ENCODE measurements at places on chromosomes 2 and 18.

DNA sequence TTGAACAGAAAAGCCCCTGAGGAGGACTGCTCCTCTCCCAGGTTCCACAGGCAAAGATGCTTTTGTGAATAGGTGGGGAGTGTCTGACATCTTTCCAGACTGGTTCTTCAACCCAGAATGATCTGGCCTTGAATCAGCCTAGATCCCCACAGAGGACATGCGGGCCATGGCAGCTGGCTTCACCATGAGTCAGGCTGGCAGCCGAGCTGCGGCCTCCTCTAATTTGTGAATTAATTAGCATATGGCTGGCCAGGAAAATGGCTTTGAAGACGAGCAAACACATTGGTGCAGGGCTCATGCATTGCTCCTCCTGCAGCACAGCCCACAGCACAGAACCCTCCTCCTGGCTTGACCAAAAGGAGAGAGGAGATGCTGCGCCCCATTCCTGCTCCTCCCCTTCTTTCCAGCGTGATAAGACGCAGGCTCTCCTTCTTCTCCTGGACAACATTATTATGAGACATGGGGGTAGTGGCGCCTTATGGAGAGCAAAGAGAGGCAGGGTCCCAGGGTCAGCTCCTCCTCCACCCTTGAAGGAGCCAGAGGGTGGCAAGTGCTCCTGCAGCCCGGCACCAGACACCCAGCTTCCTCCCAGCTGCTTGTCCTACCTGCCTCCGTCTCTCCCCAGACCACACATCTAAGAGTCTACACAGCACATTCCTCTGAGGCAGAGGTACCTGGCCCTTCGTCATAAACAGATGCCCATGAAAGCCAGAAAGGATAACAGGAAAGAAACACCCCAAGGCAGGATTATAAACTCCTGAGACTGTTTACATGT lies 66.7 kb downstream of the EDAR start:
- DNase-seq: no peak

DNA sequence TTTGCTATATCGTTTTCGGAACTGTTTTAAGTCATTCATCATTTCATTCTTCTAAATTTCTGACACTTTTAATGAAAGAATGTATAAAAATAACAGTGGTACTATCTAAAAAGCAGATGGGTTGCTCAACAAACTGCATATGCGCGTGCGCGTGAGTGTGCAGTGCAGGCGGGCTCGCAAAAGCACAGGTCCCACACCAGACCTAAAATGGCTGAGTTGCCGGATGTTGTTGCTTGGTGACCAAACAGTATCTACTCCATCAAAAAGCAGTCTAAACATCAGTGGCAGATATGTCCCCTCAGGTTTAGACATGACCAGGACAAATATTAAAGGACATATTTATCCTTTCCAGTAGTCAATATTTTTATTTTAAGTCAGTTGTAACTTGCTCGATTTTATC lies 5.1 kb downstream of the NOL4 start:
- DNase-seq: peak; percentile 49

DNA sequence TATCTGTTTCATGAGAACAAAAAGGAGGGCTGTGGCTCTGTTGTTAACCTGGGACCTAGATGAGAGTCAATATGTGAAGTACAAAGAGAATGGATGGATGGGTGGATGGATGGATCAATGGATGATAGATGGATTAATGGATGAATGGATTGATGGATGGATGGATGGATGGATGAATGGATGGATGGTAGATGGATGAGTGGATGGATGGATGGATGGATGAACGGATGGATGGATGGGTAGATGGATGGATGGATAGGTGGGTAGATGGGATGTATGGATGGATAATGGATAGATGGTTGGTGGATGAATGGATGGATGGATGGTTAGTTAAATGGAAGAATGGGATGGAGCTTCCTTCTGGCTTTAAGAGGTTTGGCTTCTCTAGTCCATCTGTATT lies 396.7 kb downstream of the ALK start:
- no peak for DNase-seq

DNA sequence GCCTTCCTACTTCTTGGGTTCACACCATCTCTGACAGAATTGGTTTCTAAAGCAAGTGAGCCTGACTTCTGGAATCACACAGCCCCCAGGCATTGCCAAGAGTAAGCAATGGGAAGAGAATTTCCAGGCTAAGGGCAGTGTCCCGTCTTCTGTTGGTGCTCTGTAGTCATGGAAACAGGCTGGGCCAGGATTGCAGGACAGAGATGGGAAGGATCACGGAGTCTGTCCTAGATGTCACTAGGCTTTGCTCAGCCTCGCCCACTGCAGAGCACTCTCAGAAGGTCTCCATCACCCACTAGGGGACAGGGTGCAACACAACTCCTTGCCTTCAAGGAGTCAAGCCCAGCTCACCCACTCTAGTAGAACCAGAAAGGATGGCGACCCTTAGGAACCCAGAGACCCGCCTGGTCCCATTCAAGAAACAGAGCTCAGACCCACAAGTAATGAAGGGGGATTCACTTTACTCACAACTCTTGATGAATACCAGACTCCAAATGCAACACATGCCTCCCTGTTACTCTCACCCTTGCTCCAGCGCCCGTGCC lies 48.6 kb upstream of the TEX51 start:
- no peak for DNase-seq

DNA sequence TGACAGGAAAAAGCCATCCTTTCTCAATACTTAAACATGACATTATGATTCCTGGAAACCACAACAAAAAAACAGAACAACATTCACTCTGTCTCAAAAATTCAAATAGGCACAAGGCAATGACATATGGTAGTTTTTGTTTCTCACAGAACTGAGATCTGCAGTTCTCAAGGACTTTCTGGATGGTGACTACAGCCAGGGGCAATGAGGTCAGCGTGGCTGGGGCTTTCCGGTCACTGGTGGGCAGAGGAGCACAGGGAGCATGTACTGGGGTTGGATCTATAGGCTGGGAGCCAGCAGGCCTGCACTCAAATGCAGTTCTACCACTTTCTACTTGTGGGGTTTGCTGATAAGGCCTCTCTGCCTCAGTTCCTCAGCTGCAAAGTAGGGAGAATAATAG lies 72.0 kb downstream of the CTAGE1 start:
- no peak for DNase-seq

GRCh38 chr2:74739733-74740241 lies 85.7 kb downstream of the SEMA4F start:
- no peak for DNase-seq

GRCh38 chr2:104848526-104848925 lies 5.4 kb upstream of the POU3F3 start:
- no peak for DNase-seq

DNA sequence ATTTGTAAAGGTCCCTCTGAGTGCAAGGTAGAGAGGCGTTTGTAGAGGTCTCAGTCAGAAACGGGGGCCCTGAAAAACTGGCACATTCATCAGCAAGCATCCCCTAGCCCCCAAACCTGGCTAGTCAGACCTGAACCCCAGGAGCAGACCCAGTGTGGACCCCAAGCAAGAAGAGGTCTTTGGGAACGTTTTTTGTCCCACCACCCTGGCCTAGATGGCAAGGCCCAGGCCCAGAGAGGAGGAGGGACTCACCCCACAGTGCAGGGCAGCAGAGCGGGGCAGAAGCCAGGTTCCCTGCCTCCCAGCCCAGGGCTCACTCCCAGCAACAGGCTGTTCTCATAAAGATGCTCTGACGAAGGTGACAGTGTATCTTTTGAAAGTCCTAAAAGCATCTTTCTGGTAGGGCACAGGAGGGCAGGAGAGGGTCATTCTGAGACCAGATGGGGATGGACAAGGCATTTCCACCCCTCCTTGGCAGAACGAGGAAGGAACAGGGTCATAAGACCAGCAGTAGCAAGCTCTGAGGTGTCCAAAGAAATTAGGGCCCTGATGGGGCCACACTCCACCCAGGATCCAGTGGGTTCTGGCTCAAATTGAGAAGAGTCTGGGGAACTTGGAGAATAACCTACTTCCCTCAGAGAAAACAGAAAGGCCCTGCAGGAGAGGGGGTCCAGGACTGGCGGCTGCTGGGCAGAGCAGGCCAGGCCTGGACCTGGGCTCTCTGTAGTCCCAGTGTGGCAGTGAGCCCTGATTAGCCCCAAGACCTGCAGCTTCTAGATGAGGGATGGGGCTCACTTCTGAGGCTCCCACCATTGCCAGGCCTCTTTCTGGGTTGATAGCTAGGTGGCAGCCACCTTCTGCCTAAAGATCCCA lies 18.2 kb downstream of the ADRA2B start:
- DNase-seq: no peak

GRCh38 chr2:212960336-212960735 lies 191.1 kb downstream of the IKZF2 start:
- DNase-seq: no peak

DNA sequence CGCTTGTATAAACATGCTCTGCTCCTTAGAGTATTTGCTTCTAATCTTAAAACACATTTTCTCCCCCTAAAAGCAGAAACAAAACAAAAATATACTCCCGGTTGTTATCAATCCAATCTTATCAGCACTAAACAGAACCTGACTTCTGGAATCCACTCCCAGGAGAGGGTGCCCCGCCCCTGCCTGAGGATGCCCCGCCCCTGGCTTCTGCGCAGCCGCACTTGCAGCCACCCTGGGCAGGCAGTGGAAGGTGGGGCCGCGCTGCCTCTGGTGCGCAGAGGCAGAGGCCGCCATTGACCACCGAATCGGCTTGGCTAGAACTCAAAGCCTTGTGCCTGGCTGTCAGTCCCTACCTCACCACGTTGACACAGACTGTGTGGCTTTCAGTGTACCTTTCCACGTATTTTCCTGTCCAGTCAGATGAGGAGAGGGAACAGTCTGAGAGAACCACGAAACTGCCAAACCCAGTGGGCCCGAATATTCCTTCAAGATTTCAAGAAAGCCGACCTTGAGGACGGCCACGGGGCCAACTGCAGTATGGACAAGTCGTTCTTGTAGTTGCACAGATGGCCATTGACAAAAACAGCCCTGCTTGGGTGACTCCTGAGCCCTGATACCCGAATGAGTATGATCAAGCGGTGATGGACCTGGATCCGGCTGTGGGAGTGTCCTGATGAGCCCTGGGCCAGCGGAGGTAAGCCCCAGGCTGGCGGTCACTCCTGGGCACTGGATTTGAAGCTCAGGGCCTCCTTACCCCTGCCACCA lies 46.2 kb upstream of the ARHGAP28 start:
- DNase-seq: no peak

- DNase-seq: no peak
Measured at GRCh38 chr2:204051476-204051875, 114.9 kb downstream of the ICOS start.

DNA sequence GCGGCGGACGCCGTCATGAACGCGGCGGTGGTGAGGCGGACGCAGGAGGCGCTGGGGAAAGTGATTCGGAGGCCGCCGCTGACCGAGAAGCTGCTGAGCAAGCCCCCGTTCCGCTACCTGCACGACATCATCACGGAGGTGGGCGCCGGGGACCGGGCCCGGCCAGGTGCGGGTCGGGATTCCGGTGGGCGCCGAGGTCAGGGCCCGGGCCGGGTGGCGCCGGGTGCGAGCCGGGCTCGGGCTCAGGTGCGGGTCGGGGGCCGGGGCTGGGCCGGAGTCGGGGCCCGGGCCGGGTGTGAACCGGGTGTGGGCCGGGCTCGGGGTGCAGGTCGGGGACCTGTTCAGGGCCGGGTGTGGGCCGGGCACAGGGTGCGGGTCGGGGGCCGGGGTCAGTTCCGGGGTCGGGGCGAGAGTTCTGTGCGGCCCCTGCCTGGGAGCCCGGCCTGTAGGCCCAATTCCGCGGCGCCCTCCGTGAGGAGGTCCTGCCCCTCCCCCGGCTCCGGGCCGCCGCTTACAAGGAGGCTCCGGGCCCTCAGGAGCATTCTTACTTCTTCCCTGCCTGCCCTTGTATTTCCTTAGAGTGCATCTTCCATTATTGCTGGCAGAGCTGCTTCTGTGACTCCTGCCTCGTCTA lies 447 bp downstream of the TRAF3IP1 start:
- DNase-seq: no peak

GRCh38 chr18:45106331-45106774 lies 425.7 kb downstream of the SETBP1 start:
- no peak for DNase-seq

- DNase-seq: no peak
Measured at GRCh38 chr2:240956935-240957655, 41.3 kb upstream of the SNED1 start.

DNA sequence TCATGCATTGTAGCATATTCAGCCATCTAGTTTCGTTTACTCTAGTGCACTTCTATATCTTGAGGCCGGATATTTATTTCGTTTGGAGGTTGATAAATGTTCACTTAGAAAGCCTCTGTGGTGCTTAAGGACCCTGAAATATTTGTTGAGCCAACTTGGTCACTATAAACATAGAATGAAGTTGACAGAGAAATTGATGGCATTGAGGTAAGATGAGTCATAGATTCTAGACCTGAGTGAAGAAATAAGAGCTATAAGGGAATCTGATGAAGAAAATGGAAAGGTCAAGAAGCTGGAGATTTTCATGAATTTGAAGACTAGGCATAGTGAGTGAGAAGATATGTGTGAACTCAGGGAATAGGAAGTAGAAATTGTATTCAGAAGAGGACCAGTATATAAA lies 35.9 kb downstream of the EPC2 start:
- DNase-seq: no peak

- DNase-seq: no peak
Measured at GRCh38 chr18:79378536-79379250, 17.0 kb upstream of the NFATC1 start.

DNA sequence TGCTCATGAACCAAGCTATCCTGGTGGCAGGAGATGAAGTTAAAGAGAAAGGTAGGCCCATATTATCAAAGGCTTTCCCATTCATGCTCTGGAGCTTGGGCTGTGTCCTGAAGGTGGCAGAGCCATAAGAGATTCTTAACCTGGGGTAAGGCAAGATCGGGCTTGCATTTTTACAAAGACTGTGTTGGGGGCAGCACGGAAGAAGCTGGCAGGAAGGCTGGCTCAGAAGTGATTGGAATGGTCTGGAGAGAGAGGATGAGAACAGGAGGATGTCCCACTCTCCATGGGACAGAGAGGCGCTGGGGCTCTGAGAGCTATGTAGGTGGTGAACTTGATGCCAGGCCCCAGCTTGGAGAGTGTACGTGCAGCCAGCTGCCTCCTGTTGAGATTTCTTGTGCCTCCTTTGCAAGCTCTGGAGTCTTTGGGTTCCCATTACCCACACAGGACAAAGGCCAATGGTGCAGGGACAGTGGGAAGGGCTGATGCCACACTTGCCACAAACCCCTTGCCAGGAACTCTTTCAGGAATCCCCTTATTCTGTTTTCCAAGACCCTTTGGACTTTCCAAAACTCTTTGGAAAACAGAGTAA lies 40.6 kb upstream of the FZD5 start:
- DNase-seq: no peak

- DNase-seq: no peak
Measured at GRCh38 chr2:234292205-234292961, 204.5 kb downstream of the ARL4C start.

- DNase-seq: no peak
Measured at GRCh38 chr2:137117385-137117784, 352.0 kb downstream of the THSD7B start.

DNA sequence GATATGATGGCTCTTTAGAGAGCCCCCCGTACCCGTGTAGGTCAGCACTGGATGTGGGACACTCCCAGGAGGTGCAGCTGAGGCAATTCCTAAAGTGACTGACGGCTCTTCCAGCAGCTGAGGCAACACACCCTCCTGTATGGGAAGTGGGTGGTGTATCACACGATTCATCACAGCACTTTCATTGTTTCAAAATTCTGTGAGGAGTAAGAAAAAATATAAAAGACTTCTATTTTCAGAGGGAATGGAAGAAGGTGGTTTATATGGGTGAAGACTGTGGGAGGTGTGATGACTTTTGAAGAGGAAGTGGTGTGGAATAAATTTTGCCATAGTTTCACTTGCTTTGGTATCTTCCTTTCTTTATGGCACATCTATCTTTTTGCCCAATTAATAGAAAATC lies 22.3 kb downstream of the QPCT start:
- no peak for DNase-seq

GRCh38 chr18:8052237-8052701 lies 485.2 kb downstream of the PTPRM start:
- no peak for DNase-seq

Data from NCI-H1092 (cell line).